NCI-H1694 treated with DMSO at 0.1 percent for 48 hours (cell line): ENCODE measurements at places on chromosomes 6 and 20.
A peak's percentile ranks its signal among the peaks of the same experiment; 100 is the strongest.

GRCh38 chr6:143335865-143336264 is 114.6 kb downstream of the ADAT2 start:
- DNase-seq, result no peak

DNA sequence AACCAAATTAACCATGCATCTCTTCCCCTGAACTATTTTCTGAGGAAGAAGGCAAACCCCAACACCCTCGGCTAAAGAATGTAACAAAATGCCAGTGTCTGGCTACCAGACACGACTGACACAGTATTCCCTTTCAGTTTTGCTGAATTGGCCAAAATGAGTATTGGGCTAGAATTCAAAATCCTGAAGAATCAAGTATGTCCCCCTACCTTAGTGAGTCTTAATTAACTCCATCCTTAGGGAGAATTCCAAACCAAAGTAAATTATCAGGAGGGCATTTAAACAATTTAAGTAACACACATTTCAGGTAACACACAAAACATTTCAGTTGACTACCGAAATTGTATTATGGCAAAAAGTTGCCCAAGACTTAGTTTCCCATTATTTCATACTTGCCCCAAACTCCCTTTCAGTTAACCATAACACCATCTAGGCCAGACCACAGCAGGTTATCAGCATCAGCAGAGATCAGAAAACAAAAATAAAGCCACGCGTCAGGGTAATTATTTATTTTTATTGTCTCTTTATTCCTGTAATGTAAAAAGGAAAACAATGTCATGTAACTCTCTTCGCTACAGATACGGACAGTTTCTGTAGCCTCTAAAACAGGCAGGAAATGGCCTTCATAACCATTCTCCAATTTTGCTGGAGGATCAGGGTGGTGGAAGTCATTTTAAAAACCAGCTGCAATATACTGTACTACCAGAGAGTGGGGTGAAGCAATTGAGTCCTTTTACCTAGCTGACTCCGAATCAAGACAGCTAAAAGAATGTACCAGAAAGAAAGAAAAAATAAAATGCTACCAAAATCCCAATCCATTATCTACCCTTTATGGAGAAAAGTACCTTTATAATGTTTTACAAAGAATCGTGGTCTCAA is 1.9 kb downstream of the SNX5 start:
- peak; percentile 12 for DNase-seq

- no peak for DNase-seq
These were observed 652.4 kb upstream of the CHD6 start for GRCh38 chr20:42270539-42270938.

GRCh38 chr6:46104209-46104608 is 25.6 kb upstream of the ENPP4 start:
- DNase-seq, result no peak

- DNase-seq, result no peak
These were observed 18.3 kb upstream of the HLA-E start for GRCh38 chr6:30470968-30471367.

- no peak for DNase-seq
These were observed 18.6 kb upstream of the SPO11 start for GRCh38 chr20:57310821-57311514.

DNA sequence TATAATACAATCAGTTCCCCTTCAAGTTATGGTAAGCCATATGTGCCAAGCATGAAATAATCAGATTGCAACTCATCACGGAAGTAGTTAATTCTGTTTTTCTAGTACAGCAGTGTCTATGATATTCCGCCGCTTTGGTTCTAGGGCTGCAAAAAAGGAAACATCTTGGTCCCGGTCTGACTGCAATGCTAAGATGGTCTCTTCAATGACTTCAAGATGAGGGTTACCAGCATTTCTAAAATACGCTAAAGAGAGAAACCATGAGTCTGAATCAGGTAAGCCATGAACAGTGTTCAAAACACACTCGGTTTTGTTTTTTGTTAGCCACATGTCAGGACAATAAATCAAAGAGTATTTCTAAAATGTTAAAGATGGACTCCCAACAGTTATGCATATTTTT is 3.2 kb upstream of the ANKRD60 start:
- DNase-seq, result no peak

DNA sequence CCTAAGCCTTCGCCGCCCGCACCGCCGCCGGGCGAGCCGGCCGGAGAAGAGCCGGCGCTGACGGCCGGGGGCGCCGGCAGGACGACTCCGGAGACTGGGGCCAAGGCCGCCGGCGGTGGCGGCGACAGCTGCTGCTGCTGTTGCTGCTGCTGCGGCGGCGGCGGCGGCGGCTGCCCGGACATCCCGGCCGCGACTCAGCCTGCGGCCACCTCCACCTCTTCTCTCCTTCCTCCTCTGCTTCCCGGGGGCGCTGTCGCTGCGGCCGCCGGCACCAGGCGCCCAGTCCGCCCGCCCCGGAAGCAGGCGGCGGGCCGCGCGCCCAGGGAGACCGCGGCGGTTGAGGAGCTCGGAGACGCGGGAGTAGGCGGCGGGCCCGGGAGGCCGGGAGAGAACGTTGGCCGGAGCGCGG is 307 bp downstream of the RANBP9 start:
- peak; percentile 56 for DNase-seq

DNA sequence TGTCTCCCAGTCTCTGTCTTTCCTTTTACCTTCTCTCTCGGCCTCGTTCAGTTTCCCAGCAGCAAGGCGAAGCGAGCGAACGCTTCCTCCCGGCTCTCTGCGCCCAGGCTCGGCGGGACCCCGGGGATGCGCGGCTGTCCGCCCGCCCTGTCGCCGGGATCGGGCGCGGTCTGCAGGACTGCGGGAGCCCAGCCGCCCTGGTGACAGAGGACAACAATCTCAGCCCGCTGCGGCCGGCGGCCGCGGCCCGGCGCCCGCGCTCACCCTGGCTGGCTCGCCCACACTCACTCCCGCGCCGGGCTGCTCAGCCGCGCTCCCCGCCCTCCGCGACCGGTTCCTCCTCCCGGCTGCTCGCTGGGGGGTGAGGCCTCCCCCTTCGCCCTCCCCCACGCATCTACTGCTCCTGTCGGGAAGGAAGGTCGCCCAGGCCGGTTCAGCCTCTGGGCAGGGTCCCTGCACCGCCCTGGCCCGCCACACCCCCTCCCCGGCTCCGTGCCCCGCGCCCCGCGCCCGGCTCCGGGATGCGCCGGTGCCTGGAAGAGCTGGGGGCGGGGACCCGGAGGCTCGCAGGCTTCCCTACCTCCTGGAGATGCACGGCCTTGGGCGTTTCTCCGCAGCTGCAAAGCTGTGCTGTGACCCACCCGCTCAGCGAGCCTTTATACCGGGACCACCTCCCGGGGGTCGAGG is 410 bp downstream of the SYNE1 start:
- no peak for DNase-seq

GRCh38 chr20:23039136-23039875 is 4.2 kb downstream of the SSTR4 start:
- DNase-seq, result no peak

DNA sequence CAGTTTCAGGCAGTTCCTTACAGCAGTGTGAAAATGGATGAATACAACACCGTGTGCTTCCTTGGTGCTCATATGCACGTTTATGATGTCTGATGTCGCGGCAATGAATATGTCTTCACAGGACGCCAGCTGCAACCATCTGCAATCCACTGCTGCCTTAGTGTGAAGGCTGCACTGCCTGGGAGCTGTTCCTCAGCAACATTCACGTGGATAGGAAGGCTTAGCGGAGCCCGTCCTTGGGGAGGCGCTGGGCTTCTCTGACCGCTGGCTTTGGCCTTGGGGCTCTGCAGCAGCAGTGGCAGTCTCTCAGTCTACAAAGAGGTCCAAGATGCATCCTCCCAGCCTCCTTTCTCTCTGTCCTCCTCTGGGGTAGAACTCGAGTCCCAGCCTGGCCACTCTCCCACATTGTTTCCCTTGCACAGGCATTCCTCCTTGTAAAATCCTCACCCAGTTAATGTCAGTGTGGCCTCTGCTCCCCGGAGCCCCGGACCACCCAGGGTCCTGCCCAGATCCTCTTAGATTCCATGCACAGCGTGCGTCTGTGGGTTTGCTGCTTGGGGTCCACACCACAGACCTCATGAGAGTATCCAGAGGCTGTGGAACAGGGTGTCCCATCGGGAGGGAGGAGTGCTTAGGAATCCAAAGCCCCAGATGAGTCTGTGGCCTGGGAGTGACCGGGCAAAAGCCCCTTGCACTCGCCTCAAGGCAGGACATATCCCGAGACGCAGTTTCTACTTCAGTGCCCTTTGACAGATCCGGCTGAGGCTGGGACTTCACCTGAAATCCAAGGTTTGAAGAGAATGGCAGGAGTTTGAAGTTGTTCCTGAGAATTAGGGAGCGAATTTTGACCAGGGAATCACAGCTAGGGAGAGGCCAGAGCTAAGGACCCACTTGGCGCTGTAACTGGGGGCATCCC is 181.3 kb downstream of the THBS2 start:
- no peak for DNase-seq

- DNase-seq, result no peak
These were observed 179.2 kb upstream of the PHACTR1 start for GRCh38 chr6:12537389-12537788.

DNA sequence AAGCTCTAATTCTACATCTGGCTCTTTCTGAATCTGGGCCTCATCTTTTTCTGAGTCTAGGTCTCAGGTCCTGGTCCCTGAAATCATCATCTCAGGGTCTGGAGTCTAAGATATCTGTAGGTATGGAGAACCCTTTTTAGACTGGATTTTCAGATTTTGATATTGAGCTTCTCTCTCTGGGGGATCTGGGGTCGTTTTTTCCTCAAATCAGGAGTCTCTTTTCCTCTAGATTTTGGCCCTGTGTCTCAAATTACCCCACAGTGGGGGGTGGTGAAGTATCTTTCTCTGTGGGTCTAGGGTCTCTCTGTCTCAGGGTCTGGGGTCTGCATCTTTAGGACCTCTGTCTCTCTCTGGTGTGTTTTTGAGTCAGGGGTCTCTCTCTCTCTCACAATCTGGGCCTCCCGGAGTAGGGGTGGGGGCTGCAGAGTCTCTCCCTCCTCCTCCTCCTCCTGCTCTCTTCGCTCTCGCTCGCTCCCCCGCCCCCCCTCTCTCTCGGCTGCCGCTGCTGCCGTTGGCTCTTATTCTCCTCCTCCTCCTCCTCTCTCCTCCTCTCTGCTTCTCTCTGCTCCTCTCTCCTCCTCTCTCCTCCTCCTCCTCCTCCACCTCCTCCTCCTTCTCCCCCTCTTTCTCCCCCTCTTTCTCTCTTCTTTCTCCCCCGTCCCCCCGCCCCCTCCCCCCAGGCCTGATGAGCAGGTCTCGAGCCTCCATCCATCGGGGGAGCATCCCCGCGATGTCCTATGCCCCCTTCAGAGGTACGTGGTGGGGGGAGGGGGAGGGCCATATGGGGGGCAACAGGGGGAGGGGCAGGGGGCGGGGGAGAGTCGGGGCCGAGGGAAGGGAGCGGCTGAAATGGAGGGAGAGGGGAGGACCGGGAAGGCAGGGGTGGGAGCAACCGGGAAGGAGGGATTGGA is at the start of gene SYNGAP1:
Gene SYNGAP1 (plus strand): TSS at position 486 of the 911 bp plus-strand sequence. CDS start 200 bp downstream, at position 686.
- DNase-seq, result peak; percentile 29

- DNase-seq, result no peak
These were observed 13.6 kb downstream of the KCNK5 start for GRCh38 chr6:39215640-39216158.

DNA sequence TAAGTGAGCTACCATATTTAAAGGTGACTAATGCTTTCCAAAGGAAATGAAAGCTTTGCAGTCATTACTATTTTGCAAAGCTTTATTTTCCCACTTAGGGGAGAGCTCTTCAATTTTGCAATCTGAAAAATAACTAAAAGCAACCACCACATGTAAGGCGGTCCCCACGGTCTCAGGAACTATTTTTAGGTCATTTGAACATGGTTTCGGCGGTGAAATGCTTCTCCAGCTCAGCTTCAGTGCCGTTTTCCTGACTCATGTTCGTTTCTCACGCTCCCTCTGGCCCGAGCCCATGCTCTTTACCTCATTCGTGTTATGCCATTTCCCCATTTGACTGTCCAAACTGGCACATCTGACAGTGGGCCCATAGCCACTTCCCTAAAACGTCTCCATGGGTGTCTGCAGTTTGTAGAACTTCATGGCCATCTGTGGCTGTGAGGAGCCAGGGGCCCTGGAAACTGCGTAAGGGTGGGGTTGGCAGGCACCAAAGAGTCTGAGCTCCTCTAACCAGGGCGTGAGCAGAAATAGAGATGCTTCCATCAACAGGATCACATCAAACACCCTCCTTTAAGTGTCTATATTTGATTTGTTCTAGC is 46.5 kb downstream of the ADTRP start:
- DNase-seq, result peak; percentile 11

- no peak for DNase-seq
These were observed 539.2 kb downstream of the CDH26 start for GRCh38 chr20:60497298-60498035.

DNA sequence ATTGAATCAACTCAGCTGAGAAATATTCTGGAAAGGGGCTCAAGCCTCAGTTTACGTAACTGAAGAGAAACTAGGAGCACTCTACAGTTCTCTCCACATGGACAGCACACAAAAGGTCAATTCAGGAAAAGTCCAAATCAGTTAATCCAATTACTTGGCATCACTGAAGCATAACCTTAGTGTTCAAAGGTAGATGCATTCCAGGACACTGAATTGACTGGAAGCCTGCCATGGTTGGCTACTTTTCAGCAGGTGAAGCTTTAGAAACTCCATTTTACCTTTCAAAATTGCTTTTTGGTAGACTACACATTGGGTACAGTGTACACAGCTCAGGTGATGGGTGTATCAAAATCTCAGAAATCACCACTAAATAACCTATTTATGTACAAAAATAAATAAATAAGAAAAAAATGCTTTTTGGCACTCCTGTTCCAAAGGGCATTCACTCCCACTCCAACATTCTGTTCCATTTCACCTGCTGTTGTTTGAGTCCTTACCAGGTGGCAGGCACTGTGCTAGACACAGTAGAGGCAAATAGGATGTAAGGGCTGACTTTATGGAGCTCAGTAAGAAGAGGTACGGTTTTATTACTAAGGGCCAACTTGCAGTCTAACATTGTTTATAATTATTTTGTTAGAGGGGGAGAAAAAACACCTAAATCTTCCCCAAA is 153.4 kb downstream of the FAXC start:
- DNase-seq, result no peak

DNA sequence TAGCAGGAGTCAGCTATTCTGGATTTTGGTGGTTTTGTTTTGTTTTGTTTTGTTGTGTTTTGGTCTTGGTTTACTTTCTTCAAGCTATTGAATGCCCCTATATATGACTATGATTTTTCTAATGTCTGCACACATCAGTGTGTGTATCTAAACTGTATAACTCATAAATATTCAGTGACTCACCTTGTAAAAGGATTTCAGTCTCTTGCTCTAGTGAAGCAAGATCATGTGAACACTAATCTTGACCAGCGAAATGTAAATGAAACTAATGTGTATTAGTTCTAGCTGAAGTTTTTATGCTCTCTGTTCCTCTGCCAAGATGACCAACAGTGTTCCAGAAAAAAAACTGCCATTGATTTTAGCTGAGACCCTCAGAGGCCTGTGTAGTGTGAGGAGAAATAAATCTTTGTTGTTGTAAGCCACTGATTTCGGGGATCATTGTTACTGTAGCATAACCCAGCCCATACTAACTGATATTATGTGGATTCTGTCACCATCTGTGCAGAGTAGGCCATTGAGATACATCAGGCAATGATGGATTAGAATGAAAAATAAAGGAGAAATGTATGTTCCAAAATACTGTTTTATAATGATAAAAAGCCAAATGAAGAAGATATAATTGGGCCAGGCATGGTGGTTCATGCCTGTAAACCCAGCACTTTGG is 11.5 kb upstream of the BTBD9 start:
- DNase-seq, result no peak

- no peak for DNase-seq
These were observed 897 bp downstream of the CHD6 start for GRCh38 chr20:41617059-41617901.

GRCh38 chr6:22133357-22133756 is 163.5 kb downstream of the PRL start:
- DNase-seq, result no peak
